Adipose tissue (tissue), 3 donors: ENCODE measurements at places on chromosomes 5 and 9. TPM values are rescaled to one million over a fixed set of nuclear protein-coding genes. Genes with fewer than 3 reads are reported as not detected.

ADGRD2 gene
- not detected for polyA plus RNA-seq

SNX2 gene
- 68.6 TPM for polyA plus RNA-seq

GRXCR2 gene
- polyA plus RNA-seq = not detected

LCN15 gene
- not detected for polyA plus RNA-seq

SHISAL2B gene
- polyA plus RNA-seq = 7.0 TPM

C1QTNF2 gene
- 0.67 TPM for polyA plus RNA-seq
